Testis (tissue), 5 donors: ENCODE measurements at places on chromosomes 11 and 22. TPM values are rescaled to one million over a fixed set of nuclear protein-coding genes. Genes with fewer than 3 reads are reported as not detected.

The FXYD2 gene
- 7.6 TPM for total RNA-seq

The PSMC3 gene
- total RNA-seq = 98.1 TPM

DNA sequence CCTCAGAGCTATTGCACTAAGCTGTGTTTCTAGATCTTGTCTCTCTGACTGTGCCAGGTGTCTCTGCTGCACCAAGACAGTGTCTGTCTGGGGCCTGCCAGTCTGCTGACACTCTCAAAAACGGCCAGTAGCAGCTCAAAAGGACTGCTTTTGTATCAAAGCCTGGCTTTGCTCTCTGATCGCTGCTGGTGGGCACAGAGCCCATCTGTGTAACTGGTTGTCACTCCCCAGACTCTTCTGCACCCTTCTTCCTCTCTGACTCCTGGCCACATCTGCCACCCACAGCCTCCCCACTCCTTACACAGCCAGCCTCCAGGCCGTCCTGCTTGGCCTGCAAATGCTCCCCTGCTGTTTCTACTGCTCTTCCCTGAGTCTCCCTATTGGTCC is 26.5 kb downstream of the MED15 start:
- DNase-seq = peak; percentile 56

GRCh38 chr22:26527167-26527566 is 14.9 kb upstream of the TFIP11 start:
- no peak for DNase-seq

GRCh38 chr11:130891326-130891725 is 25.0 kb downstream of the SNX19 start:
- DNase-seq = no peak

DNA sequence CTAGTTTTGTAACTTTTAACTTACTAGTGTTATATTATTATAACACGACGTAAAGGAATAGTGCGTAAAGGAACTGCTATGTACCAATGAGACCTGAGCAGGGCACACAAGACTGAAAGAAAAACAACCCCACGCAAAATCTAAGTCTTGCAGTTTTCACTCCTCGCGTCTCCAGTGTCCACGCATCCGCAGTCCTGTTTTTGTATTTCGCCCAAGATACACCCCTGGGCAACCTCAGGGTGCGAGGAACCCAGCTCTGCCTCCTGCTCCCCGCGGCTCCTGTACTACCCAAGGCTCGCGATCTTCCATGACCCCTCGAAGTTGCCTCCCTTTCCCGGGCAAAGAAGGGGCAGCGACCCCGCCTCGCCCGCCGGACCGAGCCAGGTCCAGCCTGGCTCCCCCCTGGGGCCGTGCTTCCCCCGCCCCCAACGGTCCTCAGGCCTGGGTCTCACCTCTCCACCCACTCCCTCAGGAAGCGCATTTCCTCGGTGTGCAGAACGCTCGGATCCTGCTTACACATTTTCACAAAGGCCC is 393 bp downstream of the ST13 start:
- no peak for DNase-seq

- DNase-seq = no peak
Observed at GRCh38 chr11:10410844-10411200, 44.2 kb upstream of the AMPD3 start.

GRCh38 chr11:364991-365725 is 4.1 kb upstream of the B4GALNT4 start:
- no peak for DNase-seq

GRCh38 chr11:93498641-93499040 is 44.5 kb downstream of the SMCO4 start:
- DNase-seq = no peak

GRCh38 chr22:27647540-27647939 is 154.0 kb downstream of the MN1 start:
- no peak for DNase-seq

GRCh38 chr11:130211781-130212401 is 52.3 kb downstream of the ST14 start:
- DNase-seq = peak; percentile 9
